Omental fat pad (tissue), 4 donors: ENCODE measurements at places on chromosomes 3 and 15. TPM values are rescaled to one million over a fixed set of nuclear protein-coding genes. Genes with fewer than 3 reads are reported as not detected.

Gene TGM5
- total RNA-seq: not detected

Gene PRSS50
- not detected for total RNA-seq

Gene GREM1
- total RNA-seq: 0.79 TPM

Gene CMC1
- total RNA-seq: 6.0 TPM

Gene SUSD5
- 13.5 TPM for total RNA-seq

Gene NDN
- 99.8 TPM for total RNA-seq

Gene COL6A5
- 0.09 TPM for total RNA-seq

Gene OTOL1
- not detected for total RNA-seq

Gene GOLGA6L7
- total RNA-seq: not detected

Gene SLC6A1
- 2.0 TPM for total RNA-seq

Gene ASB14
- not detected for total RNA-seq

DNA sequence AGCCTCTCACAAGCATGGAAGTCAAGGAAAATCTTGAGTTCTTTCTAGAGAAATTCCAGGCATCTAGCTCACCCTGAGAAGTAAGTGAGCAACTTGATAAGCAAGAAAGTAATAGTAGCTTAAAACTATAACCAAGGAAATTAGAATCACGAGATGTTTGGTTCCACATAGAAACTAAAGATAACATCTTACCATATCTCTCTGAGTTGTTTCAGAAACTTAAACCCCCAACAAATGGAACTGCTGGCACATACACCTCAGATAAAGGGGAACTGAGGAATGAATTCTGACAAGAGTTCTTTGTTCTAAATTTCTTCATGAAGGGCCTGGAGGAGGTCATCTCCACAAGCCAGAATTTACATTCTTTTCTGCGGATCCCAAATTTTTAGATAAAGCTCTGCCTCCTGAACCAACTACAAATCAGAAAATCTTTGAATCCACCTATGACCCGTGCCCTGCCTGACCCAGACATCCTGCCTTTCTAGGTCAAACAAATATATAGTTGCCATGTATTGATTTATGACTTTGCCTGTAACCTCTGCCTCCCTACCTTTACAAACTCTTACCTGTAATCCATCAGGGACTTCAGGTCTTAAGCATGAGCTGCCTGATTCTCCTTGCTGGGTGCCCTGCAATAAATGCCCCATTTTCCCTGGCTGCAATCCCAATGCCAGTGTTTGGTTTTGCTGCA, 26.4 kb upstream of the ABHD17C start:
- DNase-seq: no peak

- DNase-seq: no peak
Observed at GRCh38 chr15:49877117-49877872, 241.7 kb downstream of the ATP8B4 start.

DNA sequence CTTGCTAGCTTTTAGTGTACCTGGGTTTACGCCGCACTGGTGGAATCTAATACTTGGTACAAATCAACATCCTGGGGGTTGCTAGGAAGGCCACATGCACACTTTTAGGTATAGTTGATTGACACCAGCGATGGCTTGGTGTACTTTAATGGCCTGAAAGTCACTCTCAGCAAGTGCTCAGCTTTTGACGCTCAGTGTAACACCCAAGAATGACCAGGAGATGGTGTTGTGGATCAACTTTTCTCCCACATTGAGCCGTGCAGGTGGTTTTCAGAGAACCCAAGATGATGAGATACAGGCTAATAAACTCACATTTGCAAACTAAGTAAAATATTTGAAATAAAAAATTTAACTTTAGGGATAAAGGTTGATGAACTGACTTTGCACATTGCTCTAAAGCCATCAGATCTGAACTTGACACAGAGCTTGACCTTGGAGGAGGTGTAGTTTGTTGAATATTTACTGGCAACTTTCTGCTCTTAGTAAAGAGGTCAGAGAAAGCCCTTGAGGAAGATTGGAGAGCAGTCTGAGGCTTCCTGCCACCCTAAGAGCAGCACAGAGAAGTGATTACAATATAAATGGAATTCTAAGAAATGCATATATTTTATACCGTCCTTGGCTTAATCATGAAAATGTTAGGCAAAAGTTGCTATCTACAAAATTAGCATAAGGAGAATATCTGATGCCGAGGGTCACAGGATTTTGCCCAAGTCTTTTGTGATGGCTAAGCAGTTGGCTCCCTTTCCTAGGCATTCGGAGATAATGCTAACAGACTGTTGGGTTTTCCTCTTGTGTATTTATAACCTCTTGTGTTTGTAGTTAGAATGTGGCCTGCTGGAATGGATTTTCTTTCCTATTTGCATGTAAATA, 143.4 kb upstream of the RASGRP1 start:
- DNase-seq: no peak

DNA sequence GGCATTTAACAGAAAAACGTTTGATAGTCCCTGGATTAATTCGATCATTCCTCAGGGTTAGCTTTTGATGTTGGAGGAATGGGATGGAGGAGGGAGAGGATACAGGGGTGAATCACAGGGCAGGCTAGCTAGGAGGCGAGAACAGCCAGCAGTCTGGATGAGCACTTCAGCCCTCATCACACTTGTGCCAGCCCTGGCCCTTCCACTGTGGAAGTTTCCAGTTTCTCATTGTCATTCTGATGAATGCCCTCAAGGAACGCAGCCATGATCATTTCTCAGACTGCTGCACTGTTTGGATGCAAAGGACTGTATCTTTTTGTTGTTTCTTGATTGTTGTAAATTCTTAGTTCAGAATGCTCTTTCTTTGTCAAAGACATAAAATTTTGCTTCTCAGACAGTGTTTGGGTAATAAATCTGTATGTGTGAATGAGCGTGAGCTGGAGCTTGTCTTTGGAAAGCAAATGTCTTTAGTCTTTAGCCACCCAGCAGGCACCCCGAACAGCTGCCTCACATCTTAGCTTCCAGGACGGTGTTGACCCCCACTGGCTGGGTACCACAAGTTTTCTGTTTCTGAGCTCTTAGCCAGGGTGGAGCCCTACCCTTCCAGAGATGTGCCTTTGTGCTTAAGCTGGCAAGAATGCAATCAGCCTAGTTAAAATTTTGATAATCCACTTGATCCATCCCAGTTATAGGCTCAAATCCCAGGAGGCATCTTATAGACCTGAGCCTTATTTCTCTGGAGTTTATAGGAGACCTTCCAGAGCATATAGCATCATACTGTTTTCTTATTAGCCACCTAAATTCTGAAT, 121.1 kb downstream of the PDCD6IP start:
- no peak for DNase-seq

GRCh38 chr3:159916052-159916451, 72.6 kb upstream of the IL12A start:
- no peak for DNase-seq

- no peak for DNase-seq
Observed at GRCh38 chr3:107644631-107645030, 121.9 kb downstream of the BBX start.

DNA sequence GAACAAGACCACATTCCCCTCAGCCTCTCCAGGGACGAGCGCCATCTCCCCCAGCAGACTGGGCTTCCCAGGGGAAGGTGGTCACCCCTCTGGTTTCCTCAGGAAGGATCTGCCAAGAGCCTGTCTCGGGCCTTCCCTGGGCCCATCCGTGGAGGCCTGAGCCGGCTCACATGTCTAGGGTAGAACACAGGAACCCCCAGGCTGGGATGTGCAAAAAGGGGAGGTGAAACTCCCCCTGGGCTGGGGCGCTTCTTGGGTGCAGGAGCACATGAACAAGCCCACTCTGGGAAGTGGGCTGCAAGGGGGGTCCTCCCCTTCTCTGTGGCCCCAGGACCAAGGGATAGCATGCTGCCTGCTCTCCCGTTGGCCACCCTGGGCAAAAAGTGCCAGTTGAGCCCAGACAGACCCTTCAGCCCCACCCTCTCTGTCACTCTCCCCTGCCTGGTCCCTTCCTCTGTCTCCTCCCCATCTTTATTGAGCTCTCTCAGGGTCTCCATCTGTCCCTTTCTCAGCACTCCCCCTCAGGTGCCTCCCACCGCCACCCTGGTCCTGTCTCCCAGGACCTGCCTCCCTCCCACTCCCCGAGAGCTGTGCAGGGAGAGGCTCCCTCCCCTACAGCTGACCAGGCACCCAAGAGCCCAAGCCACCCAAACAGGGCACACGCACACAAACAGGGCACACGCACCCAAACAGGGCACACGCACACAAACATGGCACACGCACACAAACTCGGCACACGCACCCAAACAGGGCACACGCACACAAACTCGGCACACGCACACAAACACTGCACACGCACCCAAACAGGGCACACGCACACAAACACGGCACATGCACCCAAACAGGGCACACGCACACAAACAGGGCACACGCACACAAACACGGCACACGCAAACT, 864 bp downstream of the SEMA3G start:
- no peak for DNase-seq

GRCh38 chr15:76636059-76636458, 269.1 kb downstream of the SCAPER start:
- no peak for DNase-seq

DNA sequence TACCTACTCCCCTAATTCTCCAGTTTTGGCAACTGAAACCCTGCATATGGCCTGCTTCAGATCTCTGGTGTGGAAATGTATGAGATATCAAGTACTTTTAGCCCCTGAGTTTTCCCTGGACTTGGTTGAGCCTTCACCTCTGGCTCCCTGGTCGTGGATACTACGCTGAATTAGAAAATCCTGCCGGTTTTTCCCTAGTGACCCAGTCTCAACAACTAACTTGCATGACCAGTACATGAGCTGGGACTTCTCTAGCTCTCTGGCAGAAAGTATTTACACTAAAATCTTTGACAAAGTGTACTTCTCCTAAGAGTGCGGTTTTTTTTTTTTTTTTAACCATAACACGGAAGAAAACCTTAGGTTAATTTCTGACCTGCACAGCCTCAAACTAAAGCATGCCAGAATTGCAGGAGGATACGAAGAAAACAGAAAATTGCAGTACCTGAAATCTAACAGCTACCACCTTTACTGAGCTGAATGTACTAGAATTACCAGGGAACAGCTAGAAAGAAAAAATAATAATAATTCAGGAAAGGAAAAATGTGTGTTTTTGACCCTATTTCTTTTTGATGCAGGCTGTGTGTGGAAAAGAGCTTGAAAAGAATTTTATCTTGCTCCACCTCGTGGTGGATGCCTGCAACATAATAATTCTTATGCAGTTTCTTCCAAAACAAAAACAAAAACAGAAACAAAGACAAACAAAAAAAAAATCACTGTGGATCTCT, 165.6 kb downstream of the GMNC start:
- DNase-seq: no peak

DNA sequence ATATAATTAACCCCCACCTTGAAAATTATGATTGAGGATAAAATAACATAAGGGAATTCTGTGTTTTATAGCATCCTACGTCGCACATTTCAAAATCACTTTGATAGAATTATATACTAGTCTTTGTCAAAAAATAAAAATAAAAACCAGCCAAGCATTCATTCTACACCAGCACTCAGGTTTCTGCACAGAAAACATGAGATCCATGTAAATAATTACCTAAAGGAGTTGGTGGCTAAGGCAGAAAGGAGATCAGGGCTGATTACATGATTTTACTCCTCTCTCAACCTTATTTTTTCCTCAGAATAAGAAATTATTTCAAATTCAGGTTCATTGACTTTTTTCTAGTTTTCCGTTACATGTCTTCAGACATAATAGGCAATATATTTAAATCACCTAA, 194.5 kb downstream of the PLCH1 start:
- DNase-seq: no peak

GRCh38 chr15:93488296-93488713, 399.3 kb upstream of the RGMA start:
- DNase-seq: no peak

- DNase-seq: no peak
Observed at GRCh38 chr15:89827829-89828228, 13.2 kb upstream of the ANPEP start.

DNA sequence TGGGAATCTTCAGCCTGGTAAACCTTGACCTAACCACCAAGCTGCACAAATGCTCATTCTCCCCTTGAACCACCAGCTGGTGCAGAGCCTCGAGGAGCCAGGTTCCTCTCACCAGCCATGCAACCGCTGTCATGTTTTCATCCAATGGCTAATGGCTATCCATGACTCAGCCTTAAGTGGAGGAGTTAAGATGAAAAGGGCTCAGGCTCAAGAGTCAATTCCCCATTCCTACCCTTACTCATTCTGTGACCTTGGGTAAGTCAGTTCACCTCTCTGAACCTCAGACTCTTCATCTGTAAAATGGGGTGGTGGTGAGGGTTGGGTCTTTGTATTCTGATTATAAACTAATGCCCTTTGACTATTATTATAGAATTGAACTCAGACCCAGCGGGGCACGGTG, 515.6 kb downstream of the SHQ1 start:
- no peak for DNase-seq

DNA sequence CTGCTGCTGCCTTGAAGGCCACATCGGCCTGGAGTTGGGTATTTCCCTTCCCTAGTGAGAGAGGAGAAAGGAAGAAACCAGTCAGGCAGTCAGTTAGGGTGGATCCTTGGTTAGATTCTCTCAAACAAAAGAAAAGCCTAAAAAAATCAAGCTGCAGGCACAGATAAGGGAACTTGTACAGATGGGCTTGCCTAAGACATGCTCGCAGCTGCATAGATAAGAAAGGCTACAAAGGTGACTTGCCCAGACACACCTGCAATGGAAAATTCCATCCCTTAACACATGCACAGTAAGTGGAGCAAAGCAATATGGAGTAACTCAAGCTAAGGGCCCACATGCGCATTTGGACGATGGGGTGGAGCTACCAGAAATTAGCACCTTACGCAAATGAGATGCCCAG, 199.7 kb upstream of the ARPP21 start:
- no peak for DNase-seq

GRCh38 chr3:39671116-39671515, 138.3 kb upstream of the MYRIP start:
- DNase-seq: no peak

- no peak for DNase-seq
Observed at GRCh38 chr15:59447367-59447766, 9.4 kb downstream of the FAM81A start.

- DNase-seq: no peak
Observed at GRCh38 chr3:177640319-177640965, 443.2 kb upstream of the TBL1XR1 start.

DNA sequence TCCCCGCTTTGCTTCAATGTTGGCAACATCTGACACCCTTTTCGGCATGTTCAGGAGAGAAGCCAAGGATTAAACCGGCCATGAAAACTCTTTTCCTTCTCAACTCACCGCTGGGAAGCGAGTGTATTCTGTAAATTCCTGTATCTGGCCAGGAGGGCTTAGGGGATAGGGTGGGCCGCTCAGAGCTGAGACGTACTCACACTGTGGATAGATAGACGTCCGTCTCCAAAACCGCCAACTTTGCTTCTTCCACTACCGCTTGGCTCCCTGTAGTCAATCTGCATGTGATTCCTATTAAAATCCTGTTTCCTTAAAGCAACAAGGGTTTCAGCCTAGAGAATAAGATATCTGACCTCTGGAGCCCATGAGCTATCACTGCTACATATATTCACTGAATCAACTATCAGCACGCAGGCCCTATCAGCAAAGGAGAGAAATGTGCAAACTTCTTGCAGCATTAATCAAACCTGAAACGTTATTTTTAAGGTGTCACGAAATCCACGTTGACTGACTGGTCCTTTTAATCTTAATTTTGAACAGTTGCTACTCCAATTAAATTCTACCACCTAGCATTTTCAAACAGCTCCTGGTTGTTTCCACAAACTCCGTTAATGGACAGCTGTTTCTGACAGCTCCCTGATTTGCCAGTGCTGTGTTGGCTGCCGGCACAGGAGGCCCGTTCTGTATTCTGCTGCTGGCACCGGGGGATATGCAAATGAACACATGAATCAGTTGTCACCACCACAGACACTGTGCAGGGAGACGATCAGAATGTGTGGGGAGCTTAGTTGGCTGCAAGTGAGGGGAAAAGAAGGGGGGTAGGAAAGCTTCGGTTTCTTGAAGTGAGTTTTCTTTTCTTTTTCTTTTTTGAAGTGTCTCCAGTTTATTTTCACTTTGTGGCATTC, 438.9 kb upstream of the ARRDC4 start:
- no peak for DNase-seq
